ENCODE measurements at places on chromosomes 5 and 9. TPM values are rescaled to one million over a fixed set of nuclear protein-coding genes. Genes with fewer than 3 reads are reported as not detected.

Gene IL13
- total RNA-seq, result not detected

Gene PAEP
- 0.41 TPM for total RNA-seq

Gene CCL27
- not detected for total RNA-seq

Gene FRMD3
- total RNA-seq, result 6.2 TPM

Gene WWC1
- 80.3 TPM for total RNA-seq

Gene FOXD4L5
- total RNA-seq, result not detected

All from A549 treated with GW870086 at 1 μM for 4 hours (cell line).